ENCODE measurements at places on chromosomes 2 and 18.

DNA sequence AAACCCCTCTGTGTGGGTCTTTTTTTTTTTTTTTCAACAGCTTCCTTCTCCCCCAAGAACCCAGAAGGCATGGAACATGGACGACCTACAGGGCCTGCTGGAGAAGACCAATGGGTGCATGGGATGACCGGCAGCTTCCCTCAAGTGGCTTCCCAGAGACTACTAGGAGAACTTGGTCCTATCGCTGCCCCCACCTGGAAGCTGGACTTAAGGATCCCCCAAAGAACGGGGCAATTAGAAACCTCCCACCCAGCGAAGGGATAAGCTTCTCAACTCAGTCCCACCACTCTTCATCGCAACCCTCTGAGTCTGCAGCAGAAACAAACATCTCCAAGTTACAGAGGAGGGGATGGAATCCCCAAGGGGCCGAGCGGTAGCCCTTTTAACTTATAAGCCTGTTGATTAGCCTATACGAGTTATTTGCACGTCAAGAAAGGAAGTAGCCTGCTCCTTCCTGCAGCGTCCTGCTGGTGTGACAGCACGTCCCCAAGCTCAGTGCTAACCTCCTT is 1.4 kb downstream of the ACTR1B start:
- no peak for DNase-seq

- DNase-seq = no peak
Measured at GRCh38 chr2:170462433-170463205, 252.5 kb upstream of the SP5 start.

DNA sequence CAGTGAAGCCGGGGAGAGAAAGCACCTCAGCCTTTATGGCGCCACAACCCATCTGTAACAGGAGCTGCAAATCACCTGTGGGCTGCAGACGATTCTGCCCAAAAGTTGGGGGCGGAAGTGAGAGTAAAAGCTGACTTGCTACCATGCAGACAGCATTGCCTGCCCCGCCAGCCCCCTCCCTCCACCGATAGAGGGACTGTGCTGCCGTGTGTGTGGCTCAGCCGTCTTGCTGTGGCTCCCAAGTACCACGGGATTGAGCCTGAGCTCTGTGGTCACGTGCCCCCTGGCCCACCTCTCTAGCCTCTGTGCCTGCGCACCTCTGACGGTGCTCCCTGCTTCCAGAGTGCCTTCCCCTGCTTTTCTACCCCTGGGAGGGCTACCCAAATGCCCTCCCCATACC is 79.6 kb downstream of the GLI2 start:
- DNase-seq = no peak

DNA sequence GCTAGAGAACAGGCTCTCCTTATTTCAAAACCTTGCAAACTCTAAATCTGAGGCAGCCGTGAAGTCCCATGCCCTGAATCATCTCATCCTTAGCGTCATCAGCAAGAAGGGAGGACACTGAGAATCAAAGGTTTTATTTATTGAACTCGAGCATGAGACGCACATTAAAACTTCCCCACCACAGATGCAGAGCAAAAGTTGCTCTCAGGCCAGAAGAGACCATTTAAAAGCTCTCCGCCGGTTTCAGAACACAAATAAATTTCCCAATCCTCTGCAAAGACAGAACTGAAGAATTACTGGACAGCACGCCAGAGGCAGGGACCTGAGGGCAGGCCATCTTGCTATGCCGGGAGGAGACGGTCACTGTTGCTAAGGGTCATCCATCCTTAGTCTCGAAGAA is 1.3 kb downstream of the AMMECR1L start:
- DNase-seq = no peak

GRCh38 chr18:51121597-51121857 is 76.0 kb downstream of the MEX3C start:
- DNase-seq = no peak

- DNase-seq = no peak
Measured at GRCh38 chr2:41207578-41207977, 755.7 kb upstream of the SLC8A1 start.

DNA sequence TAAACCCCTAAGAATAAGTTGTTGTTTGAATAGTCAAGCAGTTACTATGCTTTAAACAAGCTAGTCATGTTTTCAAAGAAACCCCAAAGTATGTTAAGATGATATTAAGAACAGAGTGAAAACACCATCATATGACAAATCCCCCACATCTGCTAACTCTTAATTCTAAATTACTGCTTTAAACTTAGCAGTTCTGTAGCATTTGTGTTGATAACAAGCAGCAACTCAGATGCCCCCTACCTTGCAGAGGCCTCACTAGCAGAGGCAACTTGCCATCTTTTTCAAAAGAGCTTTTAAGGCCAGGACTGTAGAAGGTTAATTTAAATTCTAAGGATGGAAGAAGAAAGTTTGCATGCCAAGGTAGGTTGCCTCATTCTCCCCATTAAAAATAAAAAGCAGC is 376.2 kb downstream of the SETBP1 start:
- no peak for DNase-seq

- no peak for DNase-seq
Measured at GRCh38 chr2:239313776-239314175, 87.0 kb downstream of the HDAC4 start.

- DNase-seq = no peak
Measured at GRCh38 chr2:75798569-75798968, 87.9 kb upstream of the GCFC2 start.

GRCh38 chr2:133579274-133579673 is 11.0 kb upstream of the NCKAP5 start:
- DNase-seq = no peak

DNA sequence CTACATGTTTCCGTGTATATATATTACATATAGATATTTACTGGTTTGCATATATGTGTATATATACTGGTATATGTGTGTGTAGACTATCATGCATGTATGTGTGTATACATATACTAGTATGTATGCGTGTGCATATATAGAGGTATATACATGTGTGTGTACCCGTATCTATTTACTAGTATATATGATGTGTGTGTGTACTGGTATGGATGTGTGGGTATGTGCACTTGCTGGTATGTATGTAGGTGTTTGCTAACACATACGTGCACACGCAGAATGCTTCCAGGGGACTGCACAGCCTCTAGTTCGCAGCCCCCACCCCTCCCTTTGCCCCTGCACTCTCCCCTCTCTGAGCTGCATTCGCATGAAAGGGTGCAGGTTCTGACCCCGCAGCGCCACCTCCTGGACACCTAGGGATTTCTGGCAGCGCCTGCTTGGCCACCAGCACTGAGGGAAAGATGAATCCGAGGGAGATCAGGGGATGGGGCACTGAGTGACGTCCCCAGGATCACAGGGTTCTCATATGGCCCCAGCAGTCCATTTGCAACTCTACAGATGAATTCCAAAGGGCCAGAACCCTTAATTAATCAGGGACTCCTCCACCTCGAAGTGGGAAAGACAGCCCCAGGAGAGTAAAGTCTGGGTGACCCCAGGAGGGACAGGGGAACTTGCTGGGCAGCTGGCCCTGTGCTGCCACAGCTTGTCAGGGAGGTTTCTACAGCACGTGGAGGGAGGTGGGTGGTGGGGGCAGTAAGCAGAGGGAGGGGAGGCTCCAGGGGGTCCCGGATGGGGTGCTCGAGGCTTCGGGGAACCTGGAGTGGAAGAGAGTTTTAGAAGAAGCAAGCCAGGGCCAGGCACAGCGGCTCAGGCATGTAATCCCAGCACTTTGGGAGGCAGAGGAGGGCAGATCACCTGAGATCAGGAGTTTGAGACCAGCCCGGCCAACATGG is 66.8 kb upstream of the ASAP2 start:
- DNase-seq = peak; percentile 21

- no peak for DNase-seq
Measured at GRCh38 chr2:85470850-85471800, 52.6 kb downstream of the SH2D6 start.

- DNase-seq = no peak
Measured at GRCh38 chr2:181454686-181455450, 2.3 kb upstream of the ITGA4 start.

DNA sequence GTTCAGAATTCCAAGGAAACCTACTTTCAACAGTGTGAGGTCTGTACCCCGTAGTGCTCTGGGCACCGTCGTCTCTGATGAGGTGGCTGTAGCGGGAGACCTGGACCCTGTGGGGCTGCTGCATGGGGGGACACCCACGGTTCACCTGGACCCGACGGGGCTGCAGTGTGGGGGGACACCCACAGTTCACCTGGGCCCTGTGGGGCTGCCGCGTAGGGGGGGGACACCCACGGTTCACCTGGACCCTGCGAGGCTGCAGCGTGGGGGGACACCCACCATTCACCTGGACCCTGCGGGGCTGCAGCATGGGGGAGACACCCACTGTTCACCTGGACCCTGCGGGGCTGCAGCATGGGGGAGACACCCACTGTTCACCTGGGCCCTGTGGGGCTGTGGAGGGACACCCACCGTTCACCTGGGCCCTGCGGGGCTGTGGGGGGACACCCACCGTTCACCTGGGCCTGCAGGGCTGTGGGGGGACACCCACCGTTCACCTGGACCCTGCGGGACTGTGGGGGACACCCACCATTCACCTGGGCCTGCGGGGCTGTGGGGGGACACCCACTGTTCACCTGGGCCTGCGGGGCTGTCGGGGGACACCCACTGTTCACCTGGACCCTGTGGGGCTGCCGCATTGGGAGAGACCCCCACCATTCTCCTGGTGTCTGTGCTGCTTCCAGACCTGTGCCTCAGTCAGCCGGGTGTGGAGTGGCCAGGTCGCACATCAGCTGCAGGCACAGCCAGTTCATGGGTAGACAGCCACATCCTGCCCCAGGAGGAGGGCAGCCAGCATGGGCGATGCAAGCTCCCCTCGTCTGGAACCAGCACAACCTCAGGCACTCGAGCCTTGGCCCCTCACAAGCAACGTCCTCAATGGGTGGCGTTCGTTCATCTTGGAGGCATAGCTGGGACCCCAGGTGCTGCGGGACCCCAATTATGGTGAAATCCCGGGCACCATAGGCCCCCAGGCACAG is 114.5 kb downstream of the TMEM18 start:
- DNase-seq = no peak

DNA sequence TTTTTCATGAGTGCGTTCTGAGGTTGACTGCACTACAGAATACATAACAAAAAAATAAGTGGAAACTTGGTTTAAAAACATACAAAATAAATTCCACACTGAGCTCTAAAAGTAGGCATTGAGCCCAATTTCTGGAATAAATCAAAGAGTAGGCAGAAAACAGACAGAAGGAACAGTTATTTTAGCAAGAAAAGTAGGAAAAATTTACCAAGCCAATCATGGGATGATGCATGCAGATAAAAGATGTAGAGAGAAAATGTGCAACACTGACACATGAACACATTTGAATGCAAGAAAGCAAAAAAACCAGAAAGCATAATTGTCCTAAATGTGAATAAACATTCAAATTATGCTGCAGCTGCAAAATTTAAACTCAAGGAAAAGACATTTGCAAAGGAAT is 308.3 kb downstream of the DLGAP1 start:
- DNase-seq = no peak

- no peak for DNase-seq
Measured at GRCh38 chr18:44687421-44687820, 6.7 kb downstream of the SETBP1 start.

GRCh38 chr18:58139459-58140386 is 95.7 kb downstream of the NEDD4L start:
- no peak for DNase-seq

DNA sequence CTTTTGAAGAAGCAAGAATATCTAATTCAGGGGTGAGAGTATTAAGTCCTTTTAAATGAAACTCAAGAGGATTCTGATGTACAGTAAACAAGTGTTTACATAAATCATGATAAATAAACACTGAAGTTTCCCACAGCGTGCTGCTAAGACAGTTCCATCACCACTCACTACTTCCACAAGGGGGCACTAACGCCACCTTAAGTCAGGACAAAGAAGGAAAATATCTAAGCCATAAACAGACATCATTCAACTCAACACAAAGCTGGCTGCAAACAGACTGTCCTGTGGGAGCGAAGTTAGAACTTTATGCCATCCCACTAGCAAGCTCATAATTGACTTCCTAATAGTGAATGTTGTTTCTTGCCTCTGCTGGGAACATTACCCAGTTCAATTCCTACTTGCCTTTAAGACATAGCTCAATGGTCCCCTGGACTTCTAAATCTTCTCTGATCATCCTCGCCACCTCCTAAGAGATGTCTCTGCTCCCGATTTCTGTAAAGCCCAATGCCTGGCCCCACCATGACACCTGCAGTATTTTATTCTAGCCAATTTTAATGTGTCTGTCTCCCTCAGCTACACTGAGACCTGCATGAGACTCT is 36.5 kb downstream of the MRPL44 start:
- peak; percentile 38 for DNase-seq

DNA sequence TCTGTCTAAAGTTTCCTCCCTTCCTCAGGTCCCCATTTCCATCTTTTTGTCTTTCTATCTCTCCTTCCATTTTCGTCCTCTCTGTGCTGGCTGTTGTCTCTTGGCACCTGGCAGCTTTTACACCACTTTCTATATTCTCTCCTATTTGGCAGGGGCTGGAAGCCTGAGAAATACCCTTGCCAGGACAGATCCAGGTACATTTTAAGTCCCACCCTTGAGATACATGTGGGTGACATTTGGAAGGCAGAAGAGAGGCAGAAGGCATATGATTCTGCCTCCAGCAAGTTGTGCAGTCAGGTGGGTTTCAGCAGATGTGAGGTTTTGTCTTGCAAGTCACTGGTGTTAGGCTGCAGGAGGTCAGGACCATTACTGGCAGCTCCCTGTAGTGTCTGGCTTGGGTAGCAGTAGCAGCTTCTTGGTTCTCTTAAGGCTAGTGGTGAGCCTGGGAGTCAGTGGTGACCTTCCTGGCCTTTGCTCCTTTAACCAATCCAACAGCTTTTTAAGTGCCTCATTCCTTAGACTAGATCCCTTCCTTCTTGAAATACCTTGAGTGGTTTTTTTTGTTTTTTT is 90.1 kb downstream of the CAPN13 start:
- no peak for DNase-seq

DNA sequence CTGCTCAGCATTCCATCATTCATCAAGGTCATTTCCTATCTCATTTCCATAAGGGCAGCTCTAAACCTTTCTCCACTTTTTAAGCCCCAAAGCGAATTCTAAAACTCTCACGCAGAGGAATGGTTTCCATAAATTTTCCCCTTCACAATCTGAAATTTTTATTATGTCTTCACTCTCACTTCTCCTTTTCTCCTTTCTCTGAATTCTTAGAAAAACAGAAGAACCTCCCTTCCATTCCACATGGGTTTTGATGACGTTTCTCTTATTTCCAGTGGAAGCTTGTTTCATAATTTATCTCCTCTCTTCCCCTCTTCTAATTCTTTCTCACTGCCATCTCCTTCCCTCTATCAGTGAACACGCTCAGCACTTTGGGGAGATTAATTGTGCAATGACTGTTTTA is 97.3 kb downstream of the SPATS2L start:
- DNase-seq = no peak
